MG63 (cell line): ENCODE measurements at places on chromosomes 1 and 21. TPM values are rescaled to one million over a fixed set of nuclear protein-coding genes. Genes with fewer than 3 reads are reported as not detected.

The DNM3 gene
- total RNA-seq: 0.10 TPM in 1 of 2 replicates, not detected in the other

DNA sequence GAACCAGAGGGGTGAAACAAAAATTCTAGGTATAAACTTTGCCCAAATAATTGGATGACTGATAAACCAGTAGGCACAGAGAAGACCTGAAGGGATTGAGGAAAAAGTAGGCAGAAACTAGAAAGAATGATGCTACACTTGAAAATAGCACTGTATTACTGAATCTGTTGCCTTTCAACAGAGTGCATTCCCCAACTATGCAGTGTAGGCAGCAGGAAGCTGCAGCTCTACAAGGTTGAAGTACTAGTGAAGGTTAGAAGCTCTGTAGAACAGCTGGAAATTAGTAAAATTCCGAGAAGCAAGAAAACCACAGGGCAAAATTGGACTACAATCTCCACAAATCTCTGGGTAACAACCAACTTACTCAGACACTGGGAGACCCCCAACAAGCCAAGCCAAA lies 27.4 kb downstream of the ZNF644 start:
- no peak for DNase-seq

DNA sequence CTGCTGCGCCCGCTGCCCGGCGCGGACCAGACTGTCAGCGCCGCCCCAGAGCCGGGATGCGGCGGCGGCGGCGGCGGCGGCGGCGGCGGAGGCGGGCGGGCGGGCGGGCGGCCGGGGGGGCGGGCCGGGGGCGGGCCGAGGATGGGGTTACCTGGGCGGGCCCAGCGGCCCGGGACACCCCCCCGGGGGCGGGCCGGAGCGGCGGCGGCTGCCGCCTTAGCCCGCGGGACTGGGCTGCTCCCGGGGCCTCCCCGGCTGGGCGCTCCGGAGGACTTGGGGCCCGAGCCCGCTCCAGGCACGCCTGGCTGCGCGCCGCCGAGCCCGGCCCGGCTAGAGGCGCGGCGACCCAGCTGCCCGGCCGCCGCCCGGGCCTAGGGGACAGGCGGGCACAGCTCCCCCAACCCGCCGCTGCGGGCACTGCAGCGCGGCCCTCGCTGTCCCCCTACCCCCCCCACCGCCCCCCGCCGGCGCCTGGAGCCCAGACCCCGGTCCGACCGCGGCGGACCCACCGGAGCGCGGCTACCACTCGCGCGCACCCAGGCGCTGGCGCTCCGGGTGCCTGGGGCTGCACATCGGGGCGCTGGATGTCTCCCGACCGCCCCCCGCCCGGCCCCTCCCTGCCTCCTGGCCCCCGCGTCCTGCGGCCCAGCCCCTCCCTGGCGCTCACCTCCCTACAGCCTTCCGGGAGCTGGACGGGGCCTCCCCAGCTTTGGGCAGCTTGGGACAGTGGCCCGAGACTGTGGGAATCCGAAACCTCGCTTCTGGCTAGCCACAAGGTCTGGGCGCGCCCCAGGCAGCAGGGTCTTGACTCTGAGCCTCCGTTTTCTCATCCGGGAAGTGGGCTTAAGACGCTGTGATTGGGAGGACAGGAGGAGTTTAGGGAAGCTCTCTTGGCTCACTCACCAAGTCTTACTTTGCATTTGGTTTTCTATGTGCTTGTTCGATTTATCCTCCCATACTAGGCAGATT lies at the start of gene WNT4:
WNT4 (minus strand) TSS at position 33 of the 969 bp plus-strand sequence. CDS start 175 bp downstream, outside the sequence.
- peak; percentile 43 for DNase-seq

GRCh38 chr1:115252585-115252984 lies 85.5 kb downstream of the NGF start:
- no peak for DNase-seq

The HSD3B2 gene
- total RNA-seq: not detected in 2 replicates

DNA sequence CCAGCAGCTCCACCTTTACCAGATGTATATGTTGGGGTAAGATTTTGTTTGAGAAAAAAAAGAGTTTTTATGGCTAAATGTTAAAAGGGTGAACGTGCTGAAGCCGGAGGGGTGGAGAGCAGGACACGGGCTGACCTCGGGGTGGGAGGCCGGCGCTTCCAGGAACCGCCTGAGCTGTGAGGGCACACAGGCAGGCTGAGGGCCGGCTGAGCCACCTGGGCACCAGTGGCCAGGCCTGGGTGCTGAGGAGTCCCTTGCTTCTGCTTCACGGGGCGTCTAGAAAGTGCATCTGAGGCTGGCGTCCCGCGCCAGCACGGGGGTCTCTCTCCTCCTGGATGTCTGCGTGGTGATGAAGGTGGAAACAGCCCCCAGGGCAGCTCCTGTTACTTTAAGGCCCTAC lies 33.6 kb upstream of the ADARB1 start:
- no peak for DNase-seq

GRCh38 chr1:91604632-91605031 lies 104.0 kb downstream of the CDC7 start:
- DNase-seq: no peak

The SERINC2 gene
- total RNA-seq: 25.8 and 32.4 TPM in 2 replicates

GRCh38 chr1:99171184-99171813 lies 93.0 kb upstream of the PLPPR4 start:
- DNase-seq: no peak

The TMPRSS15 gene
- total RNA-seq: 0.20 TPM in 1 of 2 replicates, not detected in the other

- DNase-seq: no peak
Observed at GRCh38 chr1:161019751-161020495, 1.0 kb downstream of the F11R start.

DNA sequence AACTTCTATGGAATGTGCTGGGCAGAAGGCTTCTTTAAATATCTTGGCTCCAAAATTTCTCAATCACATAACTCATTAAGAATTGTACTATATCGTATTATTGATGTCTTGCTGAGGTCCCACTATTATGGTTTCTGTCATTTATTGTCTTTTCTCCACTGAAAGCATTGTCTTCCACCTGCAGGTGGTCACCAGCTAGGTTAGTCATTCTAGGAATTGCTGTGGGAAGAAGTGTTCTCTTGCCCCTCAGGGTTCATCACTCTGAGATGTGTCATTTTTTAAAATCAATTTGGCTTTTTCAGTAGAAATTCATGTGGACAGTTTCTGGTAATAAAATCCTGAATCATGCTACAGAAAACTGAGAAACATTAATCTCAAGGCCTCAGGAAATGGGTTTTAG lies 66.1 kb downstream of the NCAM2 start:
- no peak for DNase-seq

The KCNE1 gene
- not detected in 2 replicates for total RNA-seq

GRCh38 chr1:92831368-92831761 lies 475 bp upstream of the RPL5 start:
- DNase-seq: no peak

- DNase-seq: peak; percentile 12
Observed at GRCh38 chr1:186974774-186975181, 146.0 kb downstream of the PLA2G4A start.

DNA sequence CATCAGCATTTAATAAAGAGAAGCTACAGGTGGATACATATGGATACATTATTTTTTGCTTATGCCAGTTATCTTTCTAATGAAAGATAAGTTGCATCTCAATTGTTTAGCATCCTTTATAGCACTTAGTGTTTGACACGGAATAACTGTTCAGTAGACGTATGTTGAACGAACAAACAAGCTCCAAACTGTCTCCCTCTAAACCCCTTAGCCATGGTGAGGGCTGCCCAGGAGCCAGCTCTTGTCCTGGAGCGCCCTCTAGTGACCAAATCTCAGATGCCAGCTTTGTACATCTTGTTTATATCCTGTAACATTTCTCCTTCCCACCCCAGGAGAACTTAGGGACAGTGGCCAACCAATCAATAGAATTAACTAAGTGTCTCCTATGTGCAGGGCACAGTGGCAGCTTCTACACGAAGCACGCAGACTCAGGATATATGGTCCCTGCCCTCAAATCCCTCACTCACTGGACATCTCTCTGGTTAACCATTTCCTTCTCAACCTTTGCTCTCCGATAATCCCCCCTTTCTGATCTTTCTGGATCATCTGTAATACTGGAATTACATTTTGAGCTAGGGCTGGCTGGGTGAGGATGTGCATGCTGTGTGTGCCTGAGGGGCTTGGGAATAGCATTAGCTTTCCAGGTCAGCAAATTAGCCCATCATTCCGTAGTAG lies 22.9 kb downstream of the KCNA10 start:
- DNase-seq: peak; percentile 58

GRCh38 chr1:33388805-33389771 lies 41.8 kb downstream of the PHC2 start:
- peak; percentile 25 for DNase-seq

DNA sequence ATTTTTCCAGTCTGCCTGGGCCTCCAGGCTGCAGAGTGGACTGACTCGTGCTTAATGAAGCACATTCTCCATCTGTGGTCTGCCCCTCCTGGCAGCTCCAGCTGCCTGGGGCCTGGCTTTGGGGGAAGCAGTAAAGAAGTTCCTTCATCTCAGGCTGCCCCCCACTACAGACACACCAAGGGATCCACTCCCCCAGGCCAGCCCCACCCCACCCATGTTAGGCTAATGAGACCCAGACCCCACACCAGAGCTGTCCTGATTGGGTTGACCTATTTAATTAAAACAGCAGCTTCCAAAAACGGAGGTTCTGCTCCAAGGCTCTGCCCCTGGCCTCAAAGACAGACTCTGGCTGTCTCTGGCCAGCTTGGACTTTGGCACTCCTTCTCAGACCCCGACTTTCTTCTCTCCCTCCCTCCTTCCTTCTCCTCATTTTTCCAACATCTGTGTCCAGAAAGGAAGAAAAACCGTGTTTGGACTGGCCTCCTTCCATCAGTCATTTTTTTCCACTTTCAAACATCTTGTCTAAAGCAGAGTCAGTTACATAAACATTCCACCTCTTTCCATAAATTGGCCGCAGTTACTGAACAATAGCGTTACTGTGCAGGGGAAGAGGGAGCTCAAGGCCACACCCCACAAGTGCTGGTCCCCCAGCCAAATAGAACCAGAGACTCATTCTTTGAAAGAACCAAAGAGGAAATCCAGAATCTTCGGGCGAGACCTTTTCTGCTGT lies 29.7 kb downstream of the SERTAD4 start:
- DNase-seq: peak; percentile 51

DNA sequence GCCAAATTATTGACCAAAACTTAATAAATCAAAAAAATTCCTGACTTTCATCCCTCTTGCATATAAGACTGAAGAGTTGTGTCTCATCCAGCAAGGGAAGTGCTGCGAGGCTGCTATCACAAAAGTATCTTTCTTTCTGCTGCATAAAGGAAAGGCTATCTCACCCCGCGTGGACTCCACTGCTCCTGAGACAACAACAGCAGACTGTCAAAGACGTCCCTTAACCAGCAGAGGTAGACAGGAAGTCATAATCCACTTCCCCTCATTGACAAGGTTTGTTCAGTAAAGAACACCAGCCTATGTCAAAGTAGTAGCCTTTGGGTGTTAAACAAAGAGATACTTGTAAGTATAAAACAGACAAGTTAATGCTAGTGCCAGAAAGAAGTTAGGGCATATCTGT lies 29.4 kb downstream of the VPS26C start:
- DNase-seq: no peak

DNA sequence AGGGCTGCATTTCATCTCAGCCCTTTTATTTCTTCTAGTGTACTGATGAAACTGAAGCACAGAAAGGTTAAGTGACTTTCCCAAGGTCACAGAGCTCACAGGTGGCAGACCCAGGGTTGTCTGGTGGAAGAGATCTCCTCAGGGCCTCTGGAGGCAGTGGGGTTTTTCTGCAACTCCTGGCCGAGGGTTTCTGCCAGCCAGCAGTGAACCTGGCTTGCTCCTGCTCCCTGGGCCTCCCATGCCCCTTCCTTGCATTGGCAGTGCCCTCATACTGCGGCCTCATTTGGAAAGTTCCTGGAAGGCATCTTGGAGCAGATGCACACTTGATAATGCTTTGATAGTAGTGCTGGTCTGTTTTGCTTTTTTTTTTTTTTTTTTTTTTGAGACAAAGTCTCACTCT lies 7.7 kb downstream of the GALNT2 start:
- DNase-seq: no peak

- DNase-seq: no peak
Observed at GRCh38 chr1:16625497-16626408, 12.4 kb upstream of the NBPF1 start.

DNA sequence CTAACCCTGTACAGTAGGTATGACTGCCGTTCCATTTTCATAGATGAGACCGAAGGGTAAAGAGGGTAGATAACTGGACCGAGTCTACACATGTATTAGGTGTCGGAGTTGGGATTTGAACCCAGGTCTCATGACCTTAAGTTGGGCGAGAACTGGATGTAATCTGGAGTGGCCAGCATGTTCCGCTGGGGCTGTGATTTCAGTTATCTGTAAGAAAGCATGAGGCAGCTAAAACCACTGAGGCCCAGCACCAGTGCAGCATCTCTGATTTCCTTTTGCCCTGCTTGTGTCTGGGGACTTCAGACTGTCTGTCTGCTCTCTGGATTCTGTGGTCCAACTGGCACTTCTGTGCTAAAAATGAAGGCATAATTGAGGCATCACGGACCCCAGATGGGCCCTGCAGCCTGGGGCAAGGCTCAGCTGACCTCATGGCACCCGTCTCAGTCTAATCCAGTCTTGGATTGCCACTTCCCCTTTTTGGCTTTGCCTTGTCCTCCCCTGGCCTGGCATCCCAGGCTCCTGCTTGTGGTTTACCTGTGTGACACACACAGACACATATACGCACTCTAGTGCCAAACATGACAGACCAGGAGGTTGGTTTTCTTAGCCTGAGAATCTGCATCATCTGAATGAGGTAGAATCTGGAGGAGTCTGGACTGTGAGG lies 180.2 kb downstream of the KIF26B start:
- no peak for DNase-seq

The TBX15 gene
- 6.5 and 9.7 TPM in 2 replicates for total RNA-seq

DNA sequence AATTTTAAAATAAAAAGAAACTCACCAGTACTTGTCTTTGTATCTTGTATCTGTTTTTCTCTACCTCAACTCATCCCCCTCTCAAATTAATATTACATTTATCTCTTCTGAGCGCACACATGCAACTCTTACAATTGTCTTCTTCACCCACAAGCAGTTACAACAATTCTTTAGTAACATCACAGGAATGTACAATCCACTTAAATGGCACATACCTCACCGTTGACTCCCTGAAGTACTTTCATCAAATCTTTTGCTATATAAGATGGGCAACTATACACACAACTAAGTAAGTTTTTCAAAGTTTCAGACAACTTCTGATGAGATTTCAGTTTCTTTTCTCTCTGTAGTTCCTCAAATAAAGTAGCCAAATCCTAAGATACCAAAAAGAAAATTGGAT lies 28.3 kb downstream of the HEATR1 start:
- DNase-seq: no peak
